NCI-H524 treated with DMSO at 0.1 percent for 48 hours (cell line): ENCODE measurements at places on chromosomes 1 and 21.

DNA sequence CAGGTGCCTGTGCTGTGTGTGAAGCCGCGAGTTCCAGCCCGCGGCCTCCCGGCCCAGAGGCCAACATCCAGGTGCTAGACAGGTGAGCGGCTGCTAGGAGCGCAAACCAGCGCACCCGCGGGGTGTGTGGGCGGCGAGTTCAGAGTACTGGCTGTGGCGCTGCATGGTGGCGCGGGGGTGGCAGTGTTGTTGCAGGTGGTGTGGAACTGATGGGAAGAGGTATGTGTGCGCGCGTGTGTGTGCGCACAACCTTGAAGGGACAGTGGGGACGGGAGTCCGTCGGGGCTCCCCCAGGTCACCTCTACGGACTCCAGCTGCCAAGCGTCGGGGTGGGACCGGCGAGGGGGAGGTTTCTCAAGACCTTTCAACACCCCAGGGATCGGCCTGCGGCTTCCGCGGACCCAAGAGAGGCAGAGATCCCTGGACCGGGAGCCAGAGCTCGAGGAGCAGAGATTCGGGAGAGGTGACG is 433 bp upstream of the DMBX1 start:
- no peak for DNase-seq

GRCh38 chr1:26541431-26541815 is 11.9 kb downstream of the RPS6KA1 start:
- no peak for DNase-seq

DNA sequence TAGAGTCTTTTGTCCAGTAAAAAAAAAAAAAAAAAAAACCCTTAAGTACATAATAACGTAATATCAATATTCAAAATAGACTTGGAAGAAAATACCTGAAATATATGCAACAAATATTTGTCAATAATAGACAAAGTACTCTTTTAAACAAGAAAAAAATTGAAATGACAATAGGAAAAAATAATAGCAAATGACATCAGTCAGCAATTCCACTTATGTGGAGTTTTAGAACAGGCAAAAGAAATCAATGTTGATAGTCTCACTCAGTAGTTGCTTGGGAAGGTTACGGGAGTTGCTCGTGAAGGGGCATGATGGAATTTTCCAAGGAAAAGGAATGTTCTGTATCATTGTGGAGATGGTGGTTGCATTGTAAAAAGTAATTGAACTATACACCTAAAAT is 16.9 kb downstream of the LYPLAL1 start:
- no peak for DNase-seq

- DNase-seq = no peak
Measured at GRCh38 chr1:236235116-236235515, 46.6 kb downstream of the ERO1B start.

- no peak for DNase-seq
Measured at GRCh38 chr1:33025180-33025569, 11.5 kb downstream of the AK2 start.

DNA sequence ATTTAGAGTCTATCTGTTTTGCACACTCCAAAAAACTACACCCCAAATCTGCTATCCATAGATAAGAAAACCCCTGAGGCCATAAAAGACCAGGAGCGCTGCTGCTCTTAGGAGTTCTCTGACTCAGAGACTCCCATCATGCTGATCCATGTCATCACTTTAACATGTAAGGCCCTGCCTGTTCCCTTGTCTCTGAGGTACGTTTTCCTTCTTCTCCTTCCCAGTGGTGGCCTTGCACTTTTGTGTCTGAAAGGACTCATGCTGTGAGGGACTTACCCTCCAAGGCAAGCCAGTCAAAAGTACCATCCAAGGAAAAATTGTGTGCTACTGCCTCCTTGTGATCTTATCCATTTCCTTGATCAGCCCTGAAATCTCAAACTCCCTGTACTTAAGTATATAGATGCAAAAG is 427.4 kb upstream of the NCAM2 start:
- DNase-seq = no peak

- DNase-seq = no peak
Measured at GRCh38 chr1:210915890-210916507, 217.9 kb downstream of the KCNH1 start.

- no peak for DNase-seq
Measured at GRCh38 chr21:33266789-33267135, 595 bp downstream of the IL10RB start.

DNA sequence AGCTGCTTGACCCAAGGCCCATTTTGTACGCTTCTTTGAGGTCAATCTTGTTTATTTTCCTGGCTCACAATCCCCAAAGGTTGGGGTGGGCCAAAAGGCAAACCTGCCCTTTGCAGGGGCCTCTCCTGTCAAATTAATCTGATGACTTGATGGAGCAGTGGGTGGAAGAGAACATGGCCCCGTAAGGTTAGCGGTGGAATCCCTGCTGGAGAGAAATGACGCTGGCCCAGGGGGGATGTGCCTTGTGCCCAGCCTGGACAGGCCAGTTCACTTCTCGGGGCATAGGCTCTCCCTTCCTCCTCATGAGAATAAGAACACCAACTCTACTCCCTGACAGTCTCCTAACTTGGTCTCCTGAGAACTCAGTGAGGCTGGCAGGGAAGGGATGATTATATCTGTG is 40.5 kb downstream of the C1orf198 start:
- DNase-seq = no peak
